HEK293T (cell line): ENCODE measurements at places on chromosomes 4 and X.

GRCh38 chr4:38686682-38687081 lies 22.7 kb downstream of the KLF3 start:
- DNase-seq = no peak

DNA sequence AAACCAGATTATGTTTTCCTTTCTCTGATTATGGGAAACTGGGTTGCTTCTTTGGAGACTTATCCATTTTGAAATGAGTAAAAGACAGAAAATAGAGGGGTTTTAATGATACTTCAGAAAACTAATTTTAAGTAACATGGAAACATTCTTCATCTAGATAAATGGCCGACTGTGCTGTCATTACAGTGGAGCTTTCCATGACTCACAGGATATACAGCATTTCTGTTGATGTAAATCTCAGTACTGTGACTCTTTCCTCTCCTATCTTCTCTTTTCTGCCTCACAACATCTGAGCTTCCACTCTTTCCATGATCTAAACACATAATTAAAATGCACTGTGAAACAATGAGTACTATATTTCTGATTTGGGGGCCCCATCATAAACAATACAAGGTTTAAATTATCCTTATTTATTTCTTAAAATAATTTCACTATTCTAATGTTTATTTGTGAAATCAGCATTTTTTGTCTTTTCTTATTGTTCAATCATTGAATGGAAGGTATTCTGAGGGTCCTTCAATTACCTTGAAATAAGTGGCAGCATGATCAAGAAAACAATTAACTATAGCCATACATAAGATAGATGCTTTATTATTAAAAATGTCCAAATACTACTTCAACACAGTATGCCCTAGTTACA lies 19.3 kb downstream of the SEC24D start:
- DNase-seq = no peak

GRCh38 chr4:21012851-21013331 lies 312.6 kb downstream of the PACRGL start:
- DNase-seq = no peak

GRCh38 chrX:153438532-153438931 lies 7.3 kb downstream of the TREX2 start:
- peak; percentile 60 for DNase-seq

GRCh38 chr4:130699004-130699403 lies 1603.1 kb downstream of the C4orf33 start:
- DNase-seq = no peak

GRCh38 chr4:155805016-155805415 lies 46.2 kb downstream of the GUCY1B1 start:
- no peak for DNase-seq

GRCh38 chrX:31679861-31680260 lies 608.0 kb upstream of the FTHL17 start:
- DNase-seq = no peak

DNA sequence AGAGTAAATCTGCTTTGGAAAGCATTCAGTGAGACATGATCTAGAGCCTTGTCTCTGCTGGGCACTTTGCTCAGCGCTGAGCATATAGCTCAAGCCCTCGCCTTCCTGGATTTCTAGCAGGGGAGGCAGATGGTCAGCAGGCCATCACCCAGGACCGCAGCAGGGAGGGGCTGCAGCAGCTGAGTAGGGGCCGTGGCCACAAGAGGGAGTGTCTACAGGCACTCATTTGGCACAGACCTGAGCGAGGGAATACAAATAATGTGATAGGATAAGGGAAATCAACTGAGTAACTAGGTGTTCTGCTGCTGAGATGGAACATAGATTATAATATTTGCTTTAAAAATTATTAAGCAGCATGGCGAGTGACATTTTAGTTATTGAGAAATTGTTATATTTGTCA lies 30.2 kb downstream of the OFD1 start:
- DNase-seq = peak; percentile 45

DNA sequence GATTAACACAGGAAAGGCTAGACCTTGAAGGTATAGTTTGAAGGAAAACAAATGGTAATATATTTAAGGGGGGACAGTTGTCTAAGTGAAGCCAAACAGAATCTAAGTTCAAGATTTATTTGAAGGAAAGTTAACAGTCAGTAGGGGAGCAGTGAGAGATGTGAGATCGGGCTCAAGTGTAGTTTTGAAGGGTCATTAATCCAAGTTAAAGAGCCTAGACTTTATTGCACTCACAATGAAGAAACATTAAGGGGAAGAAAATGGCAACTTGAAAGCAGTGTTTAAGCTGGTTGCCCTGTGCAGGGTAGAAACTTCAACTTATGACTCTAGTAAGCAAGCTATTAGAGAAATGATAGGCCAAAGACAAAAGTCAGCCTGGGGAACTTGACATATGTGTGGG lies 1952.2 kb downstream of the PCDH7 start:
- DNase-seq = no peak

DNA sequence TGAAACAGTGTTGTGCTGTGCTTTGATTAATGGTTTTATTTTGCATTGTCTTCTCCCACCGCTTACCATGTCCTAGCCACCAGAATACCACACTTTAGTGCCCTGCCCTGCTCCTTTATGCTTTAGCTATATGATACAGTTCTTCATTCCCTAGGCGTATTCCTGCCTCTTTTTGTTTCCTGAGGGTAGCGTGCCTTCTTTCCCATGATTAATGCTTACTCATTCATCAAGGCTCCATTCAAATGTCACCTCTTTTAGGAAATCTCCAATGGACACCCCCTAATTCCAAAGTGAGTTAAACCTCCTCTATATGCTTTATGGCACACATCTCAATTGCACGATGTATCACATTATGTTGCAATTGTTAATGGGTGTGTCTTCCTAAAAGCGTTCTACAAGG lies 46.3 kb downstream of the SPANXD start:
- DNase-seq = no peak

GRCh38 chr4:79266136-79266535 lies 59.7 kb downstream of the NAA11 start:
- no peak for DNase-seq

- no peak for DNase-seq
Measured at GRCh38 chrX:119763181-119763580, 4.8 kb downstream of the SOWAHD start.

DNA sequence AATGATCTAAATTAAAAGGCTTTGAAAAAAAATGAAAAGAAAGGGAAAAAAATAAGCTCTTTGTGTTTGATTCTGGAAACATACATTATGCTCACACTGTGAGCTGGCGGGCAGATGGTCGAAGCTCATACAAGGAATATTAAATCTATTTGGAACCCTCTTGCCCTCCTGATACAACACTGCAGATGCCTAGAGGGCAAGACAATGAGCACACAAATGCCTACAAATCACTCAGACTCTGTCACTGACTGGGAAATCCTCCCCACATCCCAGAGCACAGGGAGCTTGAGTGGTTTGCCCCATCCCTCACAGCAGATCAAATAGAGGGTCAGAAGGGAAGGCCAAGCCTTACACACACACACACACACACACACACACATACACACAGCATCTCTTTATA lies 320.4 kb downstream of the HNRNPD start:
- DNase-seq = no peak

DNA sequence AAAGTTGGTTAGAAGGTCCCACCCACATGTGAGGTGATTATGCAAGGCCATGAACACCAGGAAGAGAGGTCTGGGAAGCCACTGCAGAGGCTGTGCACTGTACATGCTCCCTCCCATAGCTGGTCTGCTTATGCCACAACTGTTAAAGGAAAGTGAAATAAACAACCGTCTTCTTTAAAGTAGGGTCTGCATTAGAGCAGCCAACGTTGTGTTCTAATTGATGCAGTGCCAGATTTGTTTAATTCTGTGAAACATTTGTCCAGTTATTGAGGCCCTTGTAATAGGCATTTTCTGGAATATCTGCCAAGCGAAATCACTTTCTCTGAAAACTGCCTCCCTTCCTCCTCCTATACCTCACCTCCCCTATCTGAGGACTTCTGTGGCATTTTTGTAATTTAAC lies 224.0 kb upstream of the LNX1 start:
- DNase-seq = no peak

GRCh38 chr4:112053825-112054350 lies 91.4 kb upstream of the FAM241A start:
- DNase-seq = no peak
